NCI-H187 (cell line): ENCODE measurements at places on chromosomes 5 and 9.

DNA sequence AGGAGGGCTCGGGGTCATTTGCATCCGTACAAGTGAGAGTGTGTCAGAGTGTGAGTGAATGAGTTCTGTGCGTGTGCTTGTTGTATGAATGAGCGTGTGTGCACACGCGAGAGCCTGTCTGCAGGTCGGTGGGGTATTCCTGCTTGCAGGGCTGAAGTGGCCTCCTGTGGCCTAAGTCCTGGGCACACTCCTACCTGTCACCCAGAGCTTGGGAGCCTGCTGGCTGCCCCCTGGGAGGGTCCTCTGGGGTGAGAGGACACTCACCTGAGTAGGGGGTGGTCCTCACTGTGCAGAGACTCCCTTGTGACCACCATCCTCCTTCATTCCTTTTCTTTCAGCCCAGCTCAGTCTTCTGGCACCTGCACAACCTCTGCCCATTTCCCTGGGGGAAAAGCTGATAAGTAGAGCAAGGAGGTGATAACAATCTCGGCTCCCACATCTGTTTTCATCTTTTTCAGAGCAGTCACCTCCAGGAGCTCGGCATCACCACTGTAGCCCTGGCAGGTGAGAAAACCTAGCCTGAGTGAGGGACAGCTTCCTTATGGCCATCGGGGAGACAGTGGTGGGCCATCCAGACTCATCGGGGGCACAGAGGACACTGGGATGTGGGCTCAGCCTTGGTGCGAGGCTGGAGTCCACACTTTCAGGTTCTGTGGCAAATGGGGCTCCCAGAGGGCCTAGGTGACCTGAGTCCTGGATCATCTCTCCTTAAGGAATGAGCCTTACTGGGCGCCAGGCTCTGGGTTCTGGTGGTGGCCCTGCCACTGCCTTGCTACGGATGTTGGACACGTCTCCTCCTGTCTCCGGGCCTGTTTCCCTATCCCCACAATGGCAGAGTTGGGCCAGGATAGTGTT is 38.7 kb upstream of the SYNPO start:
- DNase-seq: no peak

GRCh38 chr5:158951436-158952247 is 148.1 kb downstream of the EBF1 start:
- DNase-seq: peak; percentile 34

- no peak for DNase-seq
Observed at GRCh38 chr9:108056805-108057386, 567.3 kb upstream of the KLF4 start.

GRCh38 chr9:7879551-7880245 is 80.1 kb upstream of the DMAC1 start:
- DNase-seq: no peak

DNA sequence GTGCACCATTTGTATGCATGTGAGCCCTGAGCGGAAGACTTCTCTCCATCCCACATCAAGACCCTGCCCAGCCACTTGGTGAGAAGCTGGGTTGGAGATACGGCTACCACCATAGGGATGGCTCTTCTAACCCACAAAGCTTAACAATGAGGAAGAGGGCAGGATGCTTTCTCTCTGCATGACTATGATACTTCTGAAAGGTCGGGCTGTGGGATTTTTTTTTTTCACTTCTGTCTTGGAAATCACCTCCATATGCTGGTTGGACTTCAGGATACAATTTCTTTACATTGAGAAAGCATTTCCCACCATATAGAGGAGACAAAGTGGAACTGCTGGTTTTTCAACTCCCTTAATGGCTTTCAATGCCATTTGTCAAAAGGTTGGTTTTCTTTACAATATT is 30.5 kb downstream of the ZNF366 start:
- no peak for DNase-seq

GRCh38 chr9:13205824-13206223 is 73.7 kb downstream of the MPDZ start:
- no peak for DNase-seq

DNA sequence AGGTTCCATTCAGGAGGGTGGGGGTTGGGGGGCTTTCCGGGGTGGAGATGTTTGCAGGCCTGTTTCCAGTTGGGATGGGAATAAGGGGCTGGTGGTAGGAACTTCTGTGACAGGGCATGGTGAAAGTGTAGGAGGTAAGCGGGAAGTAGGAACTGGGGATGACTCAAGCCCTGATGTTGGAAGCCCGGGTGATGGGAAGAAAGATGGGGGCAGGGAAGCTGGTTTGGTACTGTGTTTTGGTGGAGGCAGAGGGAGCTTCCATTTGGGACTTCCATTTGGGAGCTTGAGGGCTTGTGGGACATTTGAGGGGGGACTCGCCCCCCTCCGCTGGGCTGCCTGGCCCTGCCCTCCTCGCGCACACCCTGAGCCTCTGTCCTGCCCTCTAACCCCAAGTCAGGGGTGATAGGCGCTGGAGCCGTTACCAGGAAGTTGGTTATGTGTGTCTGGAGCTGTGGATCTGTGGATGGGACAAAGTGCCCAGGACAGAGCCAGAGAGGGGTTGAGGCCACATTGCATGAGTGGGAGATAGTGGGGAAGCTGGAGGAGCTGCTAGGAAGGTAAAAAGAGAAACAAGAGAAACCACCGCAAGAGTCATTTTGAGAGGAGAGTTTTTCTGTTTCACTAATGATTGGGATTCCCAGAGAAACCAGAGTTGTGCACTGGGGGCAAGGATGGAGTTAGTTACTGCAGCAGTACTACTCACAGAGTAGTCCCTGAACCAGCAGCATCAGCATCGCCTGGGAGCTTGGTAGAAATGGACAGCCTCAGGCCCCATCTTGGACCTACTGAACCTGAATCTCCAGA is 6.6 kb downstream of the RGS14 start:
- no peak for DNase-seq

GRCh38 chr5:16536246-16536645 is 70.6 kb upstream of the ZNF622 start:
- no peak for DNase-seq

DNA sequence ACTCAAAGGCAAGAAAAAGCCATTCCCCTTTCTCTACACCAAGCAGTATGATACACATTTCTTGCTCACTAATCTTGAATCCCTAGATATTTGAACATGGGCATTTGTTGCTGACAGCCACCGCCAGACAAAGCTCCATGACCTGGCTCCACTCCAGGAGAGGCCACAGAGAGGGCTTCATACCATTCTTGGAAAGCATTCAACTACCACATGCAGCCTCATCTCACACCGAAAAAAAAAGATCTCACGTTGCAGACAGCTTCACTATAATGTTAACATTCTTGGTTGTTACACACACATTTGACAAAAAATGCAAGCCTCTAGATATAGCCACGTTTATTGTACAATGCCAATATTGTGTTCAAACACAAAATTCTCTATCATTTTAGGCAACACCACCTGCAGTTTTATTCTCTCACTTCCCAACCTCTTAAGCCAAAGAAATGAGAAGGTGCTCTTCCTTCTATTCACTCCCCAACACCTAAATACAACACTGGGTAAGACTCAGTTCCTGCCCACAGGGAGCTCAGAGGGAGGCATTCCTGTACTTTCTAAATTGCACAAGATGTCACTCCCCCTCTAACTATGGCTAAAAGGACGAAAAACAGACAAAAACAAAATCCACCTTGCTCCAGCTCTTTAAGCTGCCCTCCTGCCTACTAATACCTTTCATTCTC is 222.4 kb downstream of the TSSK1B start:
- DNase-seq: no peak
